Kidney (tissue), 22 donors: ENCODE measurements at places on chromosomes 4 and X.

- no peak for DNase-seq
Measured at GRCh38 chr4:13526658-13527057, 17.6 kb downstream of the NKX3-2 start.

GRCh38 chr4:108946237-108946636 is 183.4 kb upstream of the ETNPPL start:
- DNase-seq, result no peak

- DNase-seq, result peak; percentile 73
Measured at GRCh38 chr4:90127706-90128345, 632 bp downstream of the CCSER1 start.

- DNase-seq, result no peak
Measured at GRCh38 chr4:149531861-149532260, 283.8 kb downstream of the IQCM start.

DNA sequence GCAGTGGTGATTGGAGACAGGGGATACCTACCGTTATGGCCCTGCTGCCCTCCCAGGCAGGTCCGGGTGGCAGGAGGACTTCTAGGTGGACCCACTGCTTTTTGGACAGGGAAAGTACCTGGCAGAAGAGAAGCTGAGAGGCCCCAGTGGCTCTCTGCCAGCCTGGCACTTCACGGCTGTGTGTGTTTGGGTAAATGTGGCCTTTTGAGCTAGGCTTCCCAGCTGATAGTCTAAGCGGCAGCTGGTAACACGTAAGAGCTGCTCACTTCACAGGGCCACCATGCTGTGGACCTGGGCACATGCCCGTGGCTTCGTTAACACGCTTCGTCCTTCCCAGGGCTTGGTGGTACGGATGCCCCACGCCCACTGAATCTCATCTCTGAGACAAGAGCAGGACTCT is 92.0 kb upstream of the CLCN4 start:
- no peak for DNase-seq
